ENCODE measurements at places on chromosomes 3 and 15. TPM values are rescaled to one million over a fixed set of nuclear protein-coding genes. Genes with fewer than 3 reads are reported as not detected.

DNA sequence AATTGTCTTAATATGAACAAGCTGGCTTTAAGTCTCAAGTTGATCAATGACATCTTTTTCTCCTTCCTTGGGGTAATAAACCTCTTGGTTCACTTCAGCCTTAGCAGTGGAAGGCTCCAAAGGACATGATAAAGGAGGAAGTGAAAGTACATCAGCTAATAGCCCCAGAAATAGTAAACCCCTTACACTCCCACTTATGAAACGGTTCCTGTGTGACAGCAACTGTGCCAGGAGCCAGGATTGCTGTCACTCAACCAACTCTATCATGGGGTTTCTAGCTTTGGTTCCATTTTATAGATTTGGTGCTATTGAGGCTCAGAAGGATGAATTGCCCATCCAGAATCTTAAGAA, 216.7 kb downstream of the ABHD5 start:
- no peak for DNase-seq

DNA sequence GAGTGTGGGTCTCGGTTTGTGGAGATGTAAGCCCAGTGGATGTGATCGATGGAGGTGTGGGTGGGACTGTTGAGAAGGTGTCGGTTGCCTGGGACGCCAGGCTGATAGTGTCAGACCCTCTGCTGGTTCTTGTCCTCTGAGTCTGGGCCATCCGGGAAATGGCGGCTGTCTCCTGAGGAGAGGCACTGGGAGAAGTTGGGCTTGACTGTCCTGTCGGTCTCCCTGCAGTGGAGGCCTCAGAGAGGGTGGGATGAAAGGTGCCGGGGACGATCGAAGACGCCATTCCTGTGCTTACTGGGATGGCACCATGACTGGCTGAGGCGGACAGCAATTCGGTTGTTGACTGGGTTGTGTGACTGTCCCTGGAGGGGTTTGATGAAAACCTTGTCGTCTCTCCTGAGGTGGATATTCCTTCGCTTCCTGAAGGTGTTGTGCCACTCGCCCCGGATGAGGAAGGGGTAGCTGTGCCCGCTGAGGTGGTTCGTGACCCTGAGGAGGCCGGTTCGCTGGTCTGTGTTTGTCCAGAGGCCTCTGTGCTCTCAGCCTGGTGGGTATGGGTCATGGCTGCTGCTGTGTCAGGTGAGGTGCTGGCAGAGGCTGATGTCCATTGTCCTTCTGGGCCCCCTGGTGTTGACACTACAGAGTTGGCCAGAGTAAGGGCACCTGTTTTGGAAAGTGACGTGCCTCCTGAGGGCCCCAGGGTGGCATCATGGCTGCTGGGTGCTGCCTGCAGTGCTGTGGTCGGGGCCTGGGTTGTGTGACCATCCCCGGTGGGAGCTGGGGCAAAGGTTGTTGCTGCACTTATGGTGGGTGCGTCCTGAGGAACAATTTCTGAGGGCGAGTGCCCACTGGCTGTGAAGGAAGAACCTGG, 22.8 kb downstream of the MUC4 start:
- no peak for DNase-seq

Gene CLDN18
- total RNA-seq, result not detected

DNA sequence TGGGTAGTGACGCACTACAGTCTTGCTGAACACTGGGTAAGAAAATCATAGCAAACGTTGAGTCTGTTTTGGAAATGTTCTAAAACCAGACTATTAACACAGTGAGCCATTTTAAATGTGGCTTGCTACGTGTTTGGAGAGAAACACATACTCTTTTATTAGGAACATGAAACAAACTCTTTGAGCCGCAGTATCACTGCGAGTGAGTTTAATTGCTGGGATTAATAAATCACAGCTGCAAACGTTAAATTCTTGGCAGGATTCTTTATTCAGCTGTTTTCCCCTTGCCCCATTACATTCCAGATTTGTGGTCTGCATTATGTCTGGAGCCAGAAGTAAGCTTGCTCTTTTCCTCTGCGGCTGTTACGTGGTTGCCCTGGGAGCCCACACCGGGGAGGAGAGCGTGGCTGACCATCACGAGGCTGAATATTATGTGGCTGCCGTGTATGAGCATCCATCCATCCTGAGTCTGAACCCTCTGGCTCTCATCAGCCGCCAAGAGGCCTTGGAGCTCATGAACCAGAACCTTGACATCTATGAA, 33.6 kb downstream of the BTD start:
- no peak for DNase-seq

- DNase-seq, result no peak
These were observed 36.1 kb downstream of the PCSK6 start for GRCh38 chr15:101453123-101454120.

Gene CXCR6
- total RNA-seq, result 0.33 TPM

Gene CHL1
- 8.8 TPM for total RNA-seq

DNA sequence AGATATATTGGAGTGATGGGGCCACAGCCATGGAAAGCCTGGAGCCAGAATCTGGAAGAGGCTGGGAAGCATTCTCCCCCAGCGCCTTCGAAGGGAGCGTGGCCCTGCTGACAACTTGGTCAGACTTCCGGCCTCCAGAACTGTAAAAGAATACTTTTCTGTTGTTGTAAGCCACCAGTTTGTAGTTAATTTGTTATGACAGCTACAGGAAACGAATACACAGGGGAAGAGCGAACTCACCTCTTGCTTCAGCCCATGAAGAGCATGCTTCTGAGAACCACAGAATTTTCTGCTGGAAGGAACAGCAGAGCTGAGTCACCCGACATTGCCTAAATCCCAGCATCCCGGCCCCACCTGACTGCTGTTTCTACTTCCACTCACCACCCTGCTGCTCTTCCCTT, 501.7 kb downstream of the SHQ1 start:
- no peak for DNase-seq

DNA sequence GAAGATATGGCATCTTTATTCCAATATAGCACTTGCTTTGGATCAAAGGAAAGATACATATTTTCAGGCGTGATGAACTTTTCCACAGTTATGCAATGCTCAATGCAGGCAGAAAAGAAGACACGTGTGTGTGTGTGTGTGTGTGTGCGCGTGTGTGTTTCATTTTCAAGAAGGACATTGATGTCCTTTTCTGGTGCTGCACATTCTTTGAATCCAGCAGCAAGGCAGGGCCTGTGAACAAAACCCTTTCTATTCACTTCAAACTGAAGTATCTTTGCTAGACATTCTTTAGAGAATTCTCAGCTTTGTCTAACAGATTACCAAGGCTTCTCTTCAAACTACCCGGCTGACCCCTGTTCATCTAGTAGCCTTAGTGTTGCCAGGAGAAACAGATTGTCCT, 124.6 kb downstream of the CD47 start:
- DNase-seq, result no peak

Gene GHSR
- not detected for total RNA-seq

DNA sequence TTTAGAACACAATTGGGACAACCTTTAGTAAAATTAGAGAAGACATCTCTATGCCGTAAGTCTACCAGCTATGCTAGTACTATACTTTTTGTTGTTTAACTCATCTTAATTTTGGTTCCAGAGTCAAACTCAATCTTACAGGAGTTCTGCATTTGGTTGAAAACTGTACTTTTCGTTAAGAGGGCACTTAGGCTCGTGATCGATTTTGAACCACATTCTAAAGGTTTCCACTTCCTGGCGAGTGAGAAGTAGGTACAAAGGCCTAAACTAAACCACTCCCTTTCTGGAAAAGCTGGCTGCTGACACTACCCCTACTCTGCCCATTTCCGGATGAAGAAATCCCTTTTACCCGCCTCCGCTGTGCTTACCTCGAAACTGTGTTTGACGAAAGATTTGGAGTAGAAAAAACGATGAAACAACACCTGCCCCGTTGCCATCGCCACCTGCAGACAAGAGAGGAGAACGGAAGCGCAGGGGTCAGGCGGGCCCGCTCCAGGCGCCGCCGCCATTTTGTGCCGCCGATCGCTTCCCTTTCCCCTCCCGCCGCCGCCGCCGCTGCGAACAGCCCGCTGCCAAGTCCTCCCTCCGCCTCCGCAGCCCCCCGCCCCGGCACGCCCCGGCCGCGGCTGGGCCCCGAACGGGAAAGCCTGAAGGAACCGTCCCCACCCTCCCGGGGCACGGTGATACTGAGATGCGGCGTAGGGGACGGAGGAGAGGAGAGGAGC, 748 bp downstream of the CCNL1 start:
- DNase-seq, result peak; percentile 65

DNA sequence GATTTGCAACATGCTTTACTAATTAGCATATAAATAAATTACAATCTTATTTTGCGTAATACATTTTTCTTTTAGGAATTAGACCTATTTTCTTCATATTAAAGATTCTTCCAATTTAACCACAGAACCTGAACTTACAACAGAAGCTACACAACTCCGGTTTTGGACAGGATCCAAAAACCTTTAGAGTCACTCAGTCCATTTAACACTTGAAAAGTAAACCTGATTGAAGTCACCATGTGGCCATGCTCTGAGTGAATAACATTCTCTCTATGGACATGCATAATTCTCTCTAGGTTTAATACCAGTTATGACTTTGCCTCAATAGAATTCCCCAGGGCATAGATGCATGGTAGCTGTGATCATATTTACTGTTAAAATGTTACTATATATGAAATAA, 751.0 kb downstream of the VGLL3 start:
- no peak for DNase-seq

DNA sequence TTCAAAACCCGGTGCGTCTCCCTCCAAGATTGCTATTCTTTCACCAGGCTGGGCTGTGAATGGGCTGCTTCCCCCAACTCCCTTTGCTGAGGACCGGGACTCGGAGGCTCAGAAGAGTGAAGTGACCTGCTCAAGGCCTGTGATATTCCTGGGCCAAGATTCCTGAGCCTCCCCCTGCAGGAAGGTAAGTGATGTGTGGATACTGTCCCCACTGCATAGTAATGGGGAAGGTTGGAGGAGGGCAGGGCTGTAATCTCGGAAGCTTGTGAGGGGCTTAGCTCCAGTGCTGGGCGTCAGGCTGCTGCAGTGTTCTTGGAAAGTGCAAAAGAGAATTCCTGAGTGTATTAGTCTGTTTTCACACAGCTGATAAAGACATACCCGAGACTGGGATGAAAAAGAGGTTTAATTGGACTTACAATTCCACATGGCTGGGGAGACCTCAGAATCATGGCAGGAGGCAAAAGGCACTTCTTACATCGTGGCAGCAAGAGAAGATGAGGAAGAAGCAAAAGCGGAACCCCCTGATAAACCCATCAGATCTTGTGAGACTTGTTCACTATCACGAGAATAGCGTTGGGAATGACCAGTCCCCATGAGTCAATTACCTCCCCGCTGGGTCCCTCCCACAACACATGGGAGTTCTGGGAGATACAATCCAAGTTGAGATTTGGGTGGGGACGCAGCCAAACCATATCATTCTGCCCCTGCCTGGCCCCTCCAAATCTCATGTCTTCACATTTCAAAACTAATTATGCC, 67.6 kb downstream of the EFCAB12 start:
- no peak for DNase-seq

DNA sequence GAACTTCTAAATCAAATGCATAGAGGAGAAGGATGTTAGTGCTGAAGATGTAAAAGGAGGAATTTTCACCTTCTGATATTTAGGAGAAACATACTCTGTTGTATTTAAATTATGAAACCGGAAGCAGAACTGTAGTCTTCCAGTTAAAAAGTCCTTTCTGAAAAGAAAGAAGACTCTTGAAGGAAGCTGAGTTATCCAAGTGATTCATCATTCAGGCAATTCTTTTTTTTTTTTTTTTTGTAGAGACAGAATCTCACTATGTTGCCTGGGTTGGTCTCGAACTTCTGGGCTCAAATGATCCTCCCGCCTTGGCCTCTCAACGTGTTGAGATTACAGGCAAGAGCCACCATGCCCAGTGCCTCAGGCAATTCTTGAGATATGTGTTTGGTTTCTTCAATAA, 424.8 kb upstream of the TPM1 start:
- no peak for DNase-seq

GRCh38 chr3:142724682-142725356, 985 bp downstream of the TRPC1 start:
- DNase-seq, result peak; percentile 39

GRCh38 chr15:25954398-25954797, 91.3 kb upstream of the ATP10A start:
- DNase-seq, result no peak

Gene FOXL2NB
- not detected for total RNA-seq

DNA sequence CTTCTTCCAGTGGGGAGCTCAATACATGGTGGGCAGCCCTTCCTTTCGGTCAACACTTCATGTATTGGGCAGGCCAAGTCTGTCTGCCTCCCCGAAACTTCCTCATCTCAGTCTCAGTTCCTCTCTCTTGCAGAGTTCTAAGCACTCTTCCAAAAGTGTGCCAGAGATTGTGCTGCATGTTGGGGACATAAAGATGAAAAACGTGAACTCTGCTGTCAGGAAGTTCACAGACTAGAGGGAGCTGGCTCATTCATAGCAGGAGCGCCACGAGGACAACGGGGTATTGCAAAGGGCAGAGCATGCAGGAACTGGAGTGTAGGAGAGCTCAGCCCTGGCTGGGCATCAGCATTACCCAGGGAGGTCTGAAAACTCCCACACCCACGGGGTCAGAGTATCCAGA, 15.3 kb upstream of the EPHB3 start:
- DNase-seq, result no peak

Gene OR5AC2
- not detected for total RNA-seq
